ENCODE measurements at places on chromosomes 6 and 20. TPM values are rescaled to one million over a fixed set of nuclear protein-coding genes. Genes with fewer than 3 reads are reported as not detected.

DNA sequence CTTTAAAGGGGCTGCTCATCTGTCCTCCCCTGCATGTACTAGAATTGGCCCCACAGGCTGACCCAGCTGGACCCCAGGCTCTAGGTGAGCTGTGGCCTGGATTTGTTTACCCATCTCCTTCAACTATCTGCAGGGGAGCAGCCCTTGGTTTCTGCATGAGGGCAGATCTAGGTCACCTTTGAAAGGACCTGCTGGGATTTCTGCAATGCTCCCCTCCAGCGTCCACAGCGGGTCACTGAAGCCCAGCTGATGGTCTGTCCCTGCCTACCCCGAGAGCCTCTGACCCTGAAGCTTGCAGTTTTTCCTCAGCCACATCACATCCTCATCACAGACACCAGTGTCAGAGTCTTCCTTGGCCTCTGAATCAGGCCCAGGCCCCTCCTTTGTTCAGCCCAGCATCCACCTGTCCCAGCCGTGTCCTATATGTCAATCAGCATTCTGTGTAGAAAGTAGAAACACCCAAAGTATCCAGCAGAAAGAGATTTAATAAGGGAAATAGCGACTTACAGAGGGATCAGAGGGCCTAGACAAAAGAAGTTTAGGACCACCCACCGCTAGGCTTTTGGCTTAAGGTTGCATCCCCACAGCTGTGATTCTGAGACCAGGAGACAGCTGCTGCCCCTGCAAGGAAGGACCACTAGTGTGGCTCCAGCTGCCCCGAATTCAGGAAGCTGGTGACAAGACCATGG, 243.1 kb downstream of the LRFN2 start:
- no peak for DNase-seq

DNA sequence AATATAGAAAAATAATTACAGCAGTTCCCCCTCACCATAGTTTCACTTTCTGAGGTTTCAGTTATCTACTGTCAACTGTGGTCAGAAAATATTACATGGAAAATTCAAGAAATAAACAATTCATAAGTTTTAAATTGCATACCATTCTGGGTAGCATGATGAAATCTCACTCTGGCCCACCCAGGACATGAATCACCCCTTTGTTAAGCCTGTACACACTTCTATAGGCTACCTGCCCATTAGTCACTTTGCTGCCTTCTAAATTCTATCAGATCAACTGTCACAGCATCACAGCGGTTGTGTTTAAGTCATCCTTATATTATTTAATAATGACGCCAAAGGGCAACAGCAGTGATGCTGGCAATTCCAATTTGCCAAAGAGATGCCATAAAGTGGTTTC, 140.3 kb upstream of the RUNX2 start:
- DNase-seq = peak; percentile 7

DNA sequence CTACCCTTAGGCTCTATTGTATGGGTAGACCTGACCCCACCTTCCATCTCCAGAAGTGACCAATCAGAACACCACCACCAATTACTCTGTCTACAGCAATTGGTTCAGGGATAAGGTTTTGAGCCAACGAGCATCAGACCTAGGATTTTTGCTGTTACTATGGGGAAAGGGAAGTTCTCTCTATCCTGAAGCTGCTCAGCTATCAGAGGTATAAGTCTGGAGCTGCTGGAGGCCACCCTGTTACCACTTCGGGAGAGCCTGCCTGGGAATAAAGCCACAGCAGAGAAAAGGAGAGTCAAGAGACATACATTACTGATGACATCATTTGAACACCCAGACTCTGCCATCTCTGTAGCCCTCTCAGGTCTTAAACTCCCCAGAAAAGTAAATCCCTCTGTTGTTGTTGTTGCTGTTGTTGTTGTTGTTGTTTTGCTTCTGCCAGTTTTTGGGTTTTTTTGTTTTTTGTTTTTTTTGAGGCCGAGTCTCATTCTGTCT, 94.5 kb downstream of the PREX1 start:
- peak; percentile 19 for DNase-seq

- peak; percentile 80 for DNase-seq
Measured at GRCh38 chr20:39822667-39823066, 860.5 kb downstream of the DHX35 start.

KHDC1L gene
- not detected for polyA plus RNA-seq

Measured in GM23248 (cell line).